Cardiac muscle cell (in vitro differentiated cells and primary cell): ENCODE measurements at places on chromosomes 1 and 21. TPM values are rescaled to one million over a fixed set of nuclear protein-coding genes. Genes with fewer than 3 reads are reported as not detected.

DNA sequence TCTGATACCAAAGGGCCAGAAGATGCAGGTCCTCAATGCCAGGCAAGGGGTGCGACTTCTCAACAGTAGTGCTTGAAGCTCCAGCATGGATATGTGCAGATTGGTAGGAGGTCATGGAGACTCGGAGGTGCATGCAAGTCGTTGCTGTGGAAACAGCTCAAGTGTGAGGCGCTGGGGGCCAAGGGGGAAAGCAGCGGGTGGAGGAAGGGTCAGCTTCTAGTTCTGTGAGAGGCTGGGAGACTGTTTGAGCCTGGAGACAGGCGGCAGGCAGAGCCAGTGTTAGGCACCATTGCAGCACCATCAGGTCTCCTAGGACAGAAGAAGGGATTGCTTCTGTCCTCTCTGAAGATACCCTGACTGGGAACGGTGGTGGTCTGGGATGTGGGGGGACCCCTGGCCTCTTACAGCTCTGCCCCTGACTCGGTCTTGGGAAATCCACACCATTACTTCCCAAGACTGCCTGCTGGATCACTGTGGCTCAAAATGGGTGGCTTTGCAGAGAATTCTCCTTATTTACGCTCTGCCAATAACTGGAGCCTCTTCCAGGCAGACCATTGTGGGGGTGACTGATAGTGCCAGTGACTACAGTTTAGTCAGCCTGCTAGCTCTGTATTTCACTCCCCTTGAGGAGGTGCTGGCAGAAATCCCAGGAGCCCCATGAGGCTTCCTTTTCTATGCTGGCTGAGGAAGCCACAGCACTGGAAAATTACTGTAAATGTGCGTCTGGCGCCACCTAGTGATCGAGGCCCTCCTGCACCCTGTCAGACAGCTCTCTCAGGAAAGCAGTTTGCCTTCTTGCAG is 46.3 kb upstream of the VANGL1 start:
- no peaks in the 10 kb centered on the region for H3K27me3 ChIP-seq
- H3K4me3 ChIP-seq, result no peak overlapping the region
- peak; percentile 94 for DNase-seq
- H3K27ac ChIP-seq, result no peak overlapping the region

DNA sequence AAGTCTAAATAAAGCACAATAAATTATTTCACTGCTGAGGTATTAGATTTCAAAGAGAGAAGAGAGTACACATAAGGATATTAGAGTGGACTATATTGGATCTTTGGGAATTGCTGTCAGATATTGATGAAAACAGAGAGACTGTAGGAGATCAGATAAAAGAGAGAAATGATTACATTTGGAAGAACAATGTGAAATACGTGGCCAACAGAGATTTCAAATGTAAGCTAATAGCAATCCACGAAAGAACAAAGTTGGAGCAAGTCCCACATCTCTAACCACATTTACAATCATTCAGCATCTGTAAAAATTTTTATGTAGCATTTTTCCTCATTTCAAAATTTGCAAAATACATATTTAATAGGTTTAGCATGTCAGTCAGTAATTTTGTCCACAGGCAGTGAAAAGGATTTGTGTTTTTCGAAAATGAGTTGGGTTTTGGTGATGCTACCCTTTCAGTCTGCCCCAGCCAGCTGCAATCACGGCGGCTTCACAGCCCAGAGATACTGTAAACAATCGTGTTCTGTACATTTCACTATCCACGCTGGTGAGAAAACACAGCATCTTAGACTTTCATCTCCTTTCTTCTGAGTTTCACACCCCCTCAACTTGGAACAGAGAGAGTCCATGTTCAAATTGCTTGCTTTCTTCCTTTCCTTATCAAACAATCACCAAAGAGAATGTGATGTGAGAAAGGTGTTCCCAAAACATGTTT is 209.1 kb upstream of the LYPLAL1 start:
- no peaks in the 10 kb centered on the region for H3K36me3 ChIP-seq
- no peak for DNase-seq
- peak overlapping the region; percentile 1 for H3K27ac ChIP-seq
- H3K27me3 ChIP-seq, result no peaks in the 10 kb centered on the region

- H3K27ac ChIP-seq, result no peak overlapping the region
- no peaks in the 10 kb centered on the region for H3K4me1 ChIP-seq
- no peak for DNase-seq
- no peaks in the 10 kb centered on the region for H3K36me3 ChIP-seq
These were observed 12.8 kb downstream of the CLDN17 start for GRCh38 chr21:30153697-30154340.

DNA sequence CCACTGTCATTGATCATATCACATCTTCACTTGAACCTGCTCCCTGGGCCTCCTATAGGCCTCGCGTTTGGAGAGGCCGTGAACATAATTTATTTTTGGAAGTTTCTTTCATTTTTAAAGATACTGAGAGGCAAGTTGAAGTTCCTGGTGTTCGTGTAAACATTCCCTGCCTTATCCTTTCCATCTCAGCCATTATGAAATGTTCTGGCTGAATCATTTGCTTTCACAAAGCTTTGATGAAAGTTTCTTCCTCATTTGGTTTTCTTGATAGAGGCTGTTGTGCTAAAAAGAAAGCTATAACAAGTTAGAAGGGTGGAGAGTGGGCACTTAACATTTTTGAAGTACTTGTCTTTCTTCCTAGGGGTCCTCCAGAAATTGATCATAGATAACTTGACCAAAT is 15.5 kb downstream of the CAMTA1 start:
- H3K4me1 ChIP-seq, result peaks cover 50% of the 10 kb centered on the region
- no peaks in the 10 kb centered on the region for H3K36me3 ChIP-seq
- H3K4me3 ChIP-seq, result no peak overlapping the region

DNA sequence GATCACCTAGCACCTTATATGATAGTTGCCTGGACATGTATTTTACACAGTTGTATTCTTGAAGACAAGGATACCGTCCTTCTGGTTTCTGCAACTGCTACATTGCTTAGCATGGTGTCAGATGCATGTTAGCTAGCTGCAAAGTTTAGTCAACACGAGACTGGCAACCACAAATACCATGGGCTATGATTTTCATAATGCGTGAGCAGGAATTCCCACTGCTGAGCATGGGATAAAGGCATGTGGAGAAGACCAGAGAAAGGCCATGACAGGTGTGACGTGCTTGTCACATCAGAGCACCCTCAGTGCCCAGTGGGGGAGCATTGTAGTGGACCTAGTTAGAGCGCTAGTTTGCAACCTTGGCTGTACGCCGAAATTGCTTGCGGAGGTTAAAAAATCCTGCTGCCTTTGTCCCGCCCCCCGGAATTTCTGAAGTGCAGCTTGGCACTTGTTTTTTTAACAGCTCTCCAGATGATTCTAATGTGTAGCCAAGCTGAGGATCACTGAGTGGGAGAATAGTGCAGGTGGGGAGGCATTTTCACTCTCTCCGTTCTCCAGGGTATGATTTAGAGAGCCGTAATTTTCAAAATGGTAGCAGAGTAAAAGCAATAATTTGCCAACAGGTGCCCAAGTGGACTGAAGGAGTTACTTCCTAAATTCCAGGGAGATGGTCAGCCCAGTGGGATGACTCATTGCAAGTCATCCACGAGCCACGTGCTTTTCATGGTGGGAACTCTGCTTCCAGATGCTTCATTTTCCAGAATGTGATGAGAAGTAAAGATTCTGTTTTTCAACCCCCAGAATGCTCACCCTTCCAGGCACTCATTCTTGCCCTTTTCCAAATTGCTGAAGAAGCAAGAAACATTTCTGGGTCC is 81.0 kb downstream of the CNIH3 start:
- H3K27me3 ChIP-seq, result no peaks in the 10 kb centered on the region
- H3K36me3 ChIP-seq, result no peaks in the 10 kb centered on the region
- no peaks in the 10 kb centered on the region for H3K4me1 ChIP-seq
- DNase-seq, result peak; percentile 56
- H3K4me3 ChIP-seq, result no peak overlapping the region

DNA sequence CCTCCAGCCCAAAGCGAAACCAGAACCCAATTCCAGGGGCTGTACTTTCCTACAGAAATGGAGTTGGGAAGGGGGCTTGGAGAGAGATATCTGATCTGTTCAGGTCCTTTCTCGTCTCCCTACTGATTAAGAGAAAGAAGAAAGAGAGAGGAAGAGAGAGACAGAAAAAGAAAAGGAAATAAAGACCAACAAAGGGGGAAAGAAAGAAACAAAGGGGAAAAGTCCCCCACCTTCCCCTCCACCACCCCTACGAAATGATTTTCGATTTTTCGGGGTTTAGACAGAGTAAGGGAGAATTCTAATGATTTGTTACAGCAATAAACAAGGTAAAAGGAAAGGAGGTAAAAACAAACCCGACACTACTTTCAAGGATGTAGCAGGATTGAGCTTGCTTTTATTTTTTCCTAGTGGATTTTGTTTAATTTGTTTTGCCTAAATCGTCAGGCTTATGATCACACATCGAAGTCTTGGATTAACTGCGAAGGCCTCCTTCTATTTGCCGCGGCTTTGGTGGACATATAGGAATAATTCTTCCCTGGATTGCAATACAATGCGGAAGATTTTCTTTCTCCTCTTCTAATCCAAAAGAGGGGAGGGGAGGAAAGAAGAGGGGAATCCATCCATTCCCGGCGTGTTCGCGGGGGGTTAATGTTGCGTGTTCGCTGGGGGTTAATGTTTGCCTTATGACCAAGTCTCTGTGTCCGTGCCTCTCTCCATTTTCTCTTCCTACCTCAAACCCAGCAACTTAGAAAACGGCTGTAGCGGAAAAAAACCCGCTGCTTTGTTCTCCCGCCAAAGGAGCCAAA is 1.9 kb downstream of the TAL1 start:
- peaks cover 2% of the 10 kb centered on the region for H3K4me1 ChIP-seq
- no peak overlapping the region for H3K27ac ChIP-seq
- H3K4me3 ChIP-seq, result no peak overlapping the region
- H3K27me3 ChIP-seq, result peaks cover 100% of the 10 kb centered on the region

The PHGDH gene
- 89.8 and 124 TPM in 2 replicates for polyA plus RNA-seq

GRCh38 chr1:21162740-21163464 is 13.8 kb downstream of the EIF4G3 start:
- peak overlapping the region; percentile 30 for H3K27ac ChIP-seq
- peaks cover 2% of the 10 kb centered on the region for H3K36me3 ChIP-seq
- no peak overlapping the region for H3K4me3 ChIP-seq
- H3K4me1 ChIP-seq, result no peaks in the 10 kb centered on the region

DNA sequence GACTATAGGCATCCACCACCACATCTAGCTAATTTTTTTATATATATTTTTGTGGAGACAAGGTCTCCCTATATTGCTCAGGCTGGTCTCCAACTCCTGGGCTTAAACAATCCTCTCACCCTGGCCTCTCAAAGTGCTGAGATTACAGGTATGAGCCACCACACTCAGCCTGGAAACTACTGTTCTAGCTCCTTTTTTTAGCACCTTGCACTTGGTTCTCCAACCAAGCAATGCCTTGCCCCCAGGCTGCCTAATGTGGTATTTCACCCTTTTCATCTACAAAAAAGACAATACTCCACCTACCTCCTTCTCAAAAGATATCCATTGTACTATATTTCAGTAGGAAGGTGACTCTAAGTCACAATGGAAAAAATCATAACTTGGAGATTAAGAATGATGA is 6.7 kb downstream of the ARNT start:
- H3K4me3 ChIP-seq, result no peak overlapping the region
- no peaks in the 10 kb centered on the region for H3K36me3 ChIP-seq
- H3K27ac ChIP-seq, result no peak overlapping the region
- DNase-seq, result no peak

DNA sequence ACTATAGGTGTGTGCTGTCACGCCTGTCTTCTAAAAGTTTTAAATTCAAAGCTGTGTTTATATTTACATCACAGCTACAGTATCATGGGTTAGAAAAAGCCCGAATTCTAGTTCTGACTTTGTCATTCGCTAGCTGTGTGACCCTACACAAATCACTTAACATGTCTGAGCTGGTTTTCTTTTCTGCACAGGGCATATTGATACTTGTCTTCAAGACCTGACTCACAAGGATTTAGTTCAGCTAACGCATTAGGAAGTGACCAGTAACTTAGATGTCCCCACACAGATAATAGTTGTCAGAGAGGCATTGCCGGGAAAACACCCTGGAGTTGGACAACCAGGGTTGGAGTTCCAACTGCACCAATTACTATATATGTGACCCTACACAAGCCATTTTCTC is 25.9 kb downstream of the GIPC2 start:
- H3K4me3 ChIP-seq, result no peak overlapping the region
- H3K36me3 ChIP-seq, result no peaks in the 10 kb centered on the region
- H3K27me3 ChIP-seq, result no peaks in the 10 kb centered on the region
- H3K27ac ChIP-seq, result no peak overlapping the region

GRCh38 chr1:68144856-68145255 is 87.5 kb downstream of the WLS start:
- DNase-seq, result no peak
- H3K27ac ChIP-seq, result no peak overlapping the region
- H3K36me3 ChIP-seq, result peaks cover 24% of the 10 kb centered on the region
- H3K4me3 ChIP-seq, result no peak overlapping the region

DNA sequence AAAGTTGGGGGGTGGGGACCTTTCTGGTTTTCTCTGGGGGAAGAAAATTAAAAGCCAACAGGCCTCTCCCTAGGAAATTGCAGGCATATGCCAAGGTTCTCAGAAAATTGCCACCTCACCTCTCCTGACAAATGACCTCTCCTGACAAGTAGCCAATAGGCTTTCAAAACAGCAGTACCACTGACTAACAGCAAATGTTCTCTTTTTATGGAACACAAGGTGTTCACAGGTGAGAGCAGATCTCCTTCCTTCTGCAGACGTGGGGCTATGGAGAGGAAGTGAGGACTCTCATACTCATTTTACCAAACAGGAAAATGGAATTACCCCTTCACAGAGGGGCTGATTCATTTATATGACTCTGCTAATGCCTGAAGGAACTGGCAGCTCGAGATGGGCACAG is 32.7 kb upstream of the SUCO start:
- H3K4me1 ChIP-seq, result peaks cover 16% of the 10 kb centered on the region
- no peaks in the 10 kb centered on the region for H3K27me3 ChIP-seq
- no peak overlapping the region for H3K27ac ChIP-seq
- no peaks in the 10 kb centered on the region for H3K36me3 ChIP-seq

DNA sequence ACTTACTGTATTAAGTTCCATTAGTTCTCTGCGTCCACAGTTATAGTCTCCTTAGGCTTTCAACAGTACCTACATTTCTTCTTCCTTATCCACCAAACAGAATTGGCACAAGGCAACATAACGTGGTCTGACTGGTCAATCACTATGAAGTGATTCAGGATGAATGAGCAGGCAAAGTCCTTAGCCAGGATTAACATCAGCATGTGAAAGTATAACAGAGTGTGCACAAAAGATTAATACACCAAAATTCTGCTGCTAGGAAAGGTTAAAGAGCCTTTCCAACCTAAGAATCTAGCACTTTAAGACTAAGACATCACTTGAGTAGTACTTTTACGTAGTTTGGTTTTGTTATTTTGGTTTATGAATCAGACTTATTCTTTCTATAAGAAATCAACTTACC is 15.8 kb downstream of the DEPDC1 start:
- DNase-seq, result no peak
- no peaks in the 10 kb centered on the region for H3K27me3 ChIP-seq
- peaks cover 10% of the 10 kb centered on the region for H3K36me3 ChIP-seq
- H3K27ac ChIP-seq, result no peak overlapping the region
